ENCODE measurements at places on chromosomes 13 and 19.

DNA sequence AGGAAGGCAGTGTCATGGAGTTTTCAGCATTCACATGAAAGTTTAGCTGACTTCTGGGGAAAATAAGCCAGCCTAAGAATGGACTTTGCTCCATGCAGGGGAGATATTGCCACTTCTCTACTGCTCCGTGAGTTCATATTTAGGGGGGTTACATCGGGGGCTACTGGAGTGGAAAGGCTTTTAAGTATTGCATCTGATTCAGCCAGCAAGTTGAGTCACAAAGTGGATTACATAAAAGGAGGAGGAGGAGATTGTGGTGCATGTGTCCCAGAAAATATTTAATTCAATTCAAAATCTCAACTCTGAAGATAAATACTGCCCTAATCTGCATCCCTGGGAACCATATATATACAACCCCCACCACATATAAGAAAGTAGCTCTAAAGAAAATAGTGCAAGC lies 617.2 kb downstream of the DCT start:
- no peak for DNase-seq

- DNase-seq, result no peak
These were observed 91.7 kb upstream of the ANKRD10 start for GRCh38 chr13:111006506-111007031.

- no peak for DNase-seq
These were observed 76.2 kb upstream of the TNFSF11 start for GRCh38 chr13:42497798-42498197.

DNA sequence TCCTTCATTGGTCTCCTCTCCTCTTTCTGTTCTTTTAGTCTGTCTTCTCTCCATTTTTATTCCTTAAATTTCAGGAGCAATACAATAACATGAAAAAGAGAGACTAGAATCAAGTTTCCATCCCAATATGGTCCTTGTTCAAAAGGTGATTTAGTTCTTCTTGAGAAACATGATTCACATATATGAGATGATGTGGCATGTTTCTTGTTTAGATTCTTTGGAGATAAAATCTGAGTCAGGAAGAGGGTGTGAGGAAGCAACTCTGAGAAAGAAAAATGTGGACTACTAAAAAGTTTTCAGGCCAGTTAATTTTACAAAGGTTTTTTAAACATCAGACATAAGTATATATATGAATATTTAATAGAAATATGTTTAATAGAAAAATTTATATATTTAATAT lies 231.4 kb downstream of the OXGR1 start:
- no peak for DNase-seq

- no peak for DNase-seq
These were observed 96.1 kb downstream of the OXGR1 start for GRCh38 chr13:96898212-96898611.

DNA sequence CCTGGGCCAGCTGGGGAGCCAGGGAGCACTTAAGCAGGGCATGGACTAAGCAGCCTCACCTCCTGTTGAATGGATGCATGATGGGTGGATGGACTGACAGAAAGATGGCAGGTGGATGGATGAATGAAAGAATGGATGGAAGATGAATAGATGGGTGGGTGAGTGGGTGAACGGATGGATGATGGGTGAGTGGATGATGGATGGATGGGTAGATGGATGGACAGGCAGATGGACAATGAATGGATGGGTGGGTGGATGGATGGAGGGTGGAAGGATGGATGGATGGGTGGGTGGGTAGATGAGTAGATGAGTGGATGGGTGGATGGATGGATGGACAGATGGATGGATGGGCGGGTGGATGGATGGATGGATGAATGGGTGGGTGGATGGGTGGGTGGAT lies 18.7 kb downstream of the SHC2 start:
- no peak for DNase-seq

DNA sequence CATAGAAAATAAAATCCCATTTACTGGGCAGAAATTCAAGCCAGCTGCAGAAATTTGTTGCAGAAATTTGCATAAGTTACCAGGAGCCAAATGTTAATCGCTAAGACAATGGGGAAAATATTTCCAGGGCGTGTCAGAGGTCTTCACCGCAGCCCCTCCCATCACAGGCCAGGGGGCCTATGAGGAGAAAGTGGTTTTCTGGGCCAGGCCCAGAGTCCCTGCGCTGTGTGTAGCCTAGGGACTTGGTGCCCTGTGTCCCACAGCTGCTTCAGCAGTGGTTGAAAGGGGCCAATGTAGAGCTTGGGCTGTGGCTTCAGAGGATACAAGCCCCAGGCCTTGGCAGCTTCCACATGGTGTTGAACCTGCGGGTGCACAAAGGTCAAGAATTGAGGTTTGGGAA lies 278.9 kb upstream of the PCDH9 start:
- DNase-seq, result no peak

DNA sequence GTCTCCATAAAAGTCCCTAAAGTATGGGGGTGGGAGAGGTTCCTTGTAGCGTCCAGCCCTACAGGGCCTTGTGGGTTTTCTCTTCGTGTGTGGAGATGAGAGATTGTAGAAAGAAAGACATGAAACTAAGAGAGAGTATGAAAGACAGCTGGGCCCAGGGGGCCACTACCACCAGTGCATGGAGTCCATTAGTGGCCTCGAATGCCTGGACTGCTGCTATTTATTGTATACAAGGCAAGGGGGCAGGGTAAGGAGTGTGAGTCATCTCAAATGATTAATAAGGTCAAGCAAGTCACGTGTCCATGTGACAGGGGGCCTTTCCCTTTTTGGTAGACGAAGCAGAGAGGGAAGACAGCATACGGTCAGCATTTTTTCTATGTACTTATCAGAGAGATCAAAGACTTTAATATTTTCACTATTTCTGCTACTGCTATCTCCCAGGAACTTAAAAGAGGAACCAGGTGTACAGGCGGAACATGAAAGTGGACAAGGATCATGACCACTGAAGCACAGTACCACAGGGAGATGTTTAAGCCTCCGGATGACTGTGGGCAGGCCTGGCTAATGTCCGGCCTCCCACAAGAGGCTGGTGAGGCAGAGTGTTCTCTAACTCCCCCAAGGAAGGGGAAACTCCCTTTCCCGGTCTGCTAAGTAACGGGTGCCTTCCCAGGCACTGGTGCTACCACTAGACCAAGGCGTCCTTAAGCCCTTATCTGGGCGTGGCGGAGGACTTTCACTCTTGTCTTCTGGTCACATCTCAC lies 25.5 kb downstream of the FGF21 start:
- no peak for DNase-seq

GRCh38 chr13:48302871-48303358 lies 636 bp upstream of the RB1 start:
- no peak for DNase-seq
